Chondrocyte (in vitro differentiated cells): ENCODE measurements at places on chromosomes 16 and 17. TPM values are rescaled to one million over a fixed set of nuclear protein-coding genes. Genes with fewer than 3 reads are reported as not detected.

Gene RNU2-1
- 2,934 to 3,390 TPM (median 3,124 TPM) in 3 replicates for total RNA-seq

Gene KDM6B
- 36.6 to 38.2 TPM (median 37.4 TPM) in 3 replicates for total RNA-seq

Gene EXOC3L1
- total RNA-seq, result not detected in 3 replicates

Gene CACNG5
- not detected in 3 replicates for total RNA-seq

Gene TTLL6
- not detected in 3 replicates for total RNA-seq

Gene MFAP4
- total RNA-seq, result 307 to 312 TPM (median 310 TPM) in 3 replicates

Gene ANKFN1
- total RNA-seq, result not detected in 3 replicates

Gene CD300LB
- total RNA-seq, result not detected in 3 replicates

Gene GP1BA
- not detected in 3 replicates for total RNA-seq

Gene BRICD5
- total RNA-seq, result 5.4 to 7.3 TPM (median 6.9 TPM) in 3 replicates

Gene LDHD
- 2.3 to 2.7 TPM (median 2.6 TPM) in 3 replicates for total RNA-seq

Gene PPY
- not detected in 3 replicates for total RNA-seq

Gene PRAC1
- total RNA-seq, result not detected in 3 replicates

Gene MPP2
- total RNA-seq, result 7.0 to 7.8 TPM (median 7.5 TPM) in 3 replicates

Gene SP2
- 13.5 to 16.8 TPM (median 16.0 TPM) in 3 replicates for total RNA-seq

Gene TMEM106A
- 12.0 to 18.3 TPM (median 16.4 TPM) in 3 replicates for total RNA-seq
